Glutamatergic neuron (in vitro differentiated cells): ENCODE measurements at places on chromosomes 3 and 15.

GRCh38 chr3:73950865-73951558, 326.3 kb upstream of the PDZRN3 start:
- peaks cover 9% of the 10 kb centered on the region for H3K4me1 ChIP-seq
- no peaks in the 10 kb centered on the region for H3K36me3 ChIP-seq
- H3K27me3 ChIP-seq, result no peaks in the 10 kb centered on the region
- DNase-seq, result peak; percentile 16
- H3K4me3 ChIP-seq, result no peak overlapping the region

GRCh38 chr3:162719684-162720341, 1223.2 kb downstream of the OTOL1 start:
- no peak for DNase-seq
- H3K4me3 ChIP-seq, result no peak overlapping the region
- peaks cover 2% of the 10 kb centered on the region for H3K4me1 ChIP-seq
- no peaks in the 10 kb centered on the region for H3K27me3 ChIP-seq

DNA sequence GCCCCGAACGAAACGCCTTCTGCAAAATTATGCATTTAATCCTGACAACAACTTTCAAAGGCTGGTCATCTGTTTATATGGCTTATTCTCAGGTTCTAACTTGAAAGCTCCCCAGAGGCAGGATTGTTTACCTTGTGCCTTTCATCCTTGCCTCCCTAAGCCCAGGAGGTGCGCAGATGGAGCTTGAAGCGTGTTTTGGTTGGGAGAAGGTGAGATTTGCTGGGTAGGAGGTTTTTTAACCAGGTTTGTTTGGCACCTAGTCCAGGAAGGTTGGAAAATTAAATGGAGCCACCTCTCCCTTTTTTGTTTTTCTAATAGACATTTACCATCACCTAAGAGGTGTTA, 675 bp downstream of the TSEN2 start:
- H3K4me3 ChIP-seq, result peak overlapping the region; percentile 99
- H3K27me3 ChIP-seq, result no peaks in the 10 kb centered on the region
- H3K27ac ChIP-seq, result peak overlapping the region; percentile 96
- H3K4me1 ChIP-seq, result peaks cover 25% of the 10 kb centered on the region
- no peak for DNase-seq
- H3K36me3 ChIP-seq, result no peaks in the 10 kb centered on the region

GRCh38 chr15:39360452-39360851, 220.4 kb upstream of the THBS1 start:
- H3K36me3 ChIP-seq, result no peaks in the 10 kb centered on the region
- H3K4me1 ChIP-seq, result peaks cover 2% of the 10 kb centered on the region

DNA sequence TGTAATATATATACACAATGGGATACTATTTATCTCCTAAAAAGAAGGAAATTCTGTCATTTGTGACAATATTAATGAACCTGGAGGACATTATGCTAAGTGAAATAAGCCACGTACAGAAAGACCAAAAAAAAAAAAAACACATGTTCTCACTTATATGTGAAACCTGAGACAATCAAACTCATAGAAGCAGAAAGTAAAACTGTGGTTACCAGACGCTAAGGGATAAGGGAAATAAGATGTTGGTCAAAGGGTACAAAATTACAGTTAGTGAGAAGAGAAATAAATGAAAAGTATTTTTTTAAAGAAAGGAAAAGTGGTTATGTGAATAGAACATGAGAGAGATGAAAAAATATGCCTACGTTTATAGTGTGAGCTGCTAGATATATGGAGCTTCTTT, 101.1 kb downstream of the CPNE4 start:
- H3K4me1 ChIP-seq, result no peaks in the 10 kb centered on the region
- H3K27me3 ChIP-seq, result peaks cover 1% of the 10 kb centered on the region
- H3K36me3 ChIP-seq, result no peaks in the 10 kb centered on the region
- no peak overlapping the region for H3K27ac ChIP-seq

DNA sequence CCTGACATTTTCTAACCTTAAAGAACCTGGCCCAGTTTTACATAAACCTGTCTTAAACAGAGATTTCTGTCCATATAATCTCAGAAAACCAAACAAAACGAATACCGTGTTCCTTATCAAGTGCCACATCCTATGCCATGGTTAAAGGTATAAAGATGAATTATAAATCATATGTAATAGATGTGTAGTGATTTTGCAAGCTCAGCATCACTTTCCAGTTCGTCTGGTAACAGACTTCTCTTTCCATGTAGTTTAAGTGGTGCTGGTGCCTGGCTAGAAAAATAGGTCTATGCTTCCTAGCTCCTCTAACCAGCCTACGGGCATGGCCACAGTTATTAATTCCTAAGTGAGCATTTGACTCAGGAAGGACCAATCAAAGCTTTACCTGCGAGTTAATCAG, 3.4 kb upstream of the GRM7 start:
- peaks cover 3% of the 10 kb centered on the region for H3K4me1 ChIP-seq
- H3K36me3 ChIP-seq, result no peaks in the 10 kb centered on the region
- DNase-seq, result no peak
- no peak overlapping the region for H3K4me3 ChIP-seq
- H3K27me3 ChIP-seq, result peaks cover 17% of the 10 kb centered on the region

- H3K4me1 ChIP-seq, result peaks cover 9% of the 10 kb centered on the region
- DNase-seq, result no peak
- no peak overlapping the region for H3K4me3 ChIP-seq
- no peak overlapping the region for H3K27ac ChIP-seq
Observed at GRCh38 chr3:138203938-138204337, 16.8 kb downstream of the ARMC8 start.

DNA sequence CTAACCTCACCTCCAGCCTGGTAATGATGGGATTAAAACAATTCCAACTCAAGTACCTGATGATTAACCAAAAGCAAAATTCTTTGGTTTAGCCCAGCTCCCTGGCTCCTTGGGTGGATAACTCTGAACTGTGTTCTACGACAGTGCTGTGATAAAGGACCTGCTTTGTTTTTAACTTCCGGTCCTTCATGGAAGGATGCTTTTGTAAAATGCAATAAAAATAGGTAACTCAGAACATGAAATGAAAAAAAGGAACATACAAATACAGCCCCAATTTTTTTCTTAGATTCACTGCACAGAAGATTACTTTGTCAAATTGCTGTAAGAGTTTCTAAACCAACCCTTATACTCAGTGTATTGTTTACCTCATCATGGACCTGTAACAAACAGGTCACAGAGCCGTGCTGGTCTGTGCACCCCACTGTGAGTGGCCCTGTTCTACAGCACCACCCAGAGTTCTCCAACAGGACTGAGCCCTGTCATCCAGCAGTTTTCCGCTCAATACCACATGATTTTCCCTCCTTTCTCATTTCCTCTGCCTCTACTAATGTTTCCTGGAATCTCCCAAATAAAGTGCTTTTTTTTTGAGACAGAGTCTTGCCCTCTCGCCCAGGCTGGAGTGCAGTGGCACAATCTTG, 4.9 kb upstream of the PCYT1A start:
- H3K4me3 ChIP-seq, result no peak overlapping the region
- no peaks in the 10 kb centered on the region for H3K4me1 ChIP-seq
- H3K36me3 ChIP-seq, result no peaks in the 10 kb centered on the region
- peaks cover 5% of the 10 kb centered on the region for H3K27me3 ChIP-seq

DNA sequence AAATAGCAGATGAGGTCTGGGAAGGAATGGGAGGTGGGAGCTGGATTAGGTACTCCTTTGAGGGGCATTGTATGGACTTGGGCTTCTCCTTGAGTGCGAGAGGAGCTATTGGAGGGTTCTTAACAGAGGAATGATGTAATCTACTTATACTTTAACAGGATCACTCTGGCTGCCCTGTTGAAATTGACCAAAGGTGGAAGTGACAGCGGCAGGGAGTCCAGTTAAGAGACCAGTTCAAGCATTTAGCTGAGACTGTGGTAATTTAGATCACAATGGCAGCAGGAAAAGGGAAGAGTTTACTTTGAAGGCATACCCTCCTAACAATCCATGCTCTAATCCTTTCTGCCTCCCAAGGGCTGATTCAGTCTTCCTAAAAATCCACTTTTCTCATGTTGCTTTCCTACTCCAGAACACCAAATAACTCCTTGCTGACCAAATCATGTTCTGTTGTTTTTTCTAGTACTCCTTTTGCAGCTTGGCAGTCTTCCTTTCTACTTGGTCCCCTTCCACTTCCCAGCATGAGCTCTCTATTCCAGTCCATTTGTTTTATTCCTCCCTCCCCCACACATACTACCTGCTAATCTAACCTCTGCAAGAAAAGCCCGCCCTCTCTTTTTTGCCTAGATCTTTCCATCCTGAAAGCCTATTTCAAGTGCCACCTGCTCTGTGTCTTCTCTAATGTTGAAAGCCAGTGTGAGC, 139.4 kb downstream of the NECTIN3 start:
- peaks cover 7% of the 10 kb centered on the region for H3K4me1 ChIP-seq
- no peaks in the 10 kb centered on the region for H3K27me3 ChIP-seq
- H3K36me3 ChIP-seq, result no peaks in the 10 kb centered on the region
- no peak for DNase-seq
